ENCODE measurements at places on chromosomes 13 and 19.
A peak's percentile ranks its signal among the peaks of the same experiment; 100 is the strongest.

GRCh38 chr13:74761801-74762757 is 627.9 kb upstream of the KLF12 start:
- no peak for DNase-seq

- DNase-seq, result no peak
Measured at GRCh38 chr13:73040968-73041596, 17.7 kb upstream of the KLF5 start.

- DNase-seq, result no peak
Measured at GRCh38 chr19:9189535-9189934, 10.8 kb downstream of the OR7D2 start.

GRCh38 chr19:46878613-46879375 is 18.0 kb downstream of the ARHGAP35 start:
- DNase-seq, result no peak

DNA sequence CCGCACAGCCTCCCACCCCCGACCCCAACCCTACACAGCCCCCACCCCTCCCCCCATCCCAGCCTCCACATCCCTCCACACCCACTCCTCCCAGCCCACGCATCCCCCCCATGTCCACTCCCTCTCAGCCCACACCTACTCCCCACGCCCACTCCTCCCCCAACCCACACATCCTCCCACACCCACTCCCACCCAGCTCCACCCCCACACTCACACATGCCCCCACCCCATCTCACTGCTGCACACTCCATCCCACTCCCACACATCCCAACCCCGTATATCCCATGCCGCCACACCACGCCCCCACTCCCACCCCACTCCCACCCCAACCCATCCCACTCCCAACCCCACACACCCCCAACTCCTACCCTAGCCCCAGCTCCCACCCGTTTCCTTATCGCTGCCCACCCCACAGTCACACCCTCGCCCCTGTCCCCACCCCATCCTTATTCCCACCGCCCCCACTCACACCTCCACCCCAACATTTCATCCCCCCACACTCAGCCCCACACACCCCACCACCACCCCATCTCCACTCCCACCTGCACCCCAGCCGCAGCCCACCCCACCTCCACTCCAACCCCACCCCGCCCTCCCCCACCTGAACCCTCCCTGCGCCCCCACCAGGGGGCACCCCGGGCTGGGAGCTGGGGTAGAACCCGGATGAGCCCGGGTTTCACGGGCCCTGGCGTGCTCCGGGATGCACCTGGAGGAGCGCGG is 809 bp downstream of the TDRD12 start:
- no peak for DNase-seq

DNA sequence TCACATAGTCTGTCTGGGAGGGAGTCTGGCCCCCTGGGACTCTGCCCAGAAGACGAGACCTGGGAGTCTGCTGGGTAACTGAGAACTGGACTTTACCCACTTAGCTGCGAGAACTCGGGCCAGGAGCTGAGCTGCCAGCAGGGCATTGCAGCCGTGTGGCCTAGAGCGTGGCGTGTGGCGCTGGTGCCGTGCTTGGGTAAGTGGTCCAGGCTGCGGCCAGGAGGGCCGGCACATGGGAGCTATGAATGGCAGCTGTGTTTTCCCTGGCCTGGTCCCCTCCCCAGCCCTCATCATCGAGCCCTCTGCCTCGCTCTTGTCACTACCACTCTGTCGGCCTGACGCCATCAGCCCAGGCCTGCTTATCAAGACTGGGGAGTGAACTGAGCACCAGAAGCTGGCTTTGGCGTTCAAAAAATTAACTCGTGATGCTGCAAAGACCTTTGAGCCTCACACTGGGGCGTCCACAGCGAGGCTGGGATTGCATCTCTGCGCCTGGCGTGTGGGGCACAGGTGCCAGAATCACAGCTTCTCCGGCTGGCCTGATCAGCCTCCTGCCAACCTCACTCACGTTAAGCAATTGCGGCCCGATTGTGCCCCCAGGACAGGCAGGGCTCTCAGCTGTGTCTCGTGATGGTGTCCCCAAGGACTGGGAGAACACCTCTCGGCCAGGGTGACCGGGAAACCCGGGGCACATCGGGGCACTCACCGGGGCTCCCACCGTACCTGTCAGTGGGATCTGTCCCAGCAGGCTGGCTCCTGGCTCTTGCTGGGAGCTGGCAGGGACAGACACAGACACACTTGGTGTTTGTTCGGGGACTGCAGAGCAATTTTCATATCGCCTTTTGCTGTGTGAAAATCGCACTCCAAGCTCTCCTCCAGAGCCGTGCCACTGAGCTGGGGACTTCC is 85.9 kb downstream of the KDM4B start:
- DNase-seq, result no peak

GRCh38 chr19:29560313-29561075 is 34.7 kb downstream of the VSTM2B start:
- no peak for DNase-seq

GRCh38 chr13:25657157-25657556 is 285.4 kb downstream of the ATP8A2 start:
- no peak for DNase-seq

DNA sequence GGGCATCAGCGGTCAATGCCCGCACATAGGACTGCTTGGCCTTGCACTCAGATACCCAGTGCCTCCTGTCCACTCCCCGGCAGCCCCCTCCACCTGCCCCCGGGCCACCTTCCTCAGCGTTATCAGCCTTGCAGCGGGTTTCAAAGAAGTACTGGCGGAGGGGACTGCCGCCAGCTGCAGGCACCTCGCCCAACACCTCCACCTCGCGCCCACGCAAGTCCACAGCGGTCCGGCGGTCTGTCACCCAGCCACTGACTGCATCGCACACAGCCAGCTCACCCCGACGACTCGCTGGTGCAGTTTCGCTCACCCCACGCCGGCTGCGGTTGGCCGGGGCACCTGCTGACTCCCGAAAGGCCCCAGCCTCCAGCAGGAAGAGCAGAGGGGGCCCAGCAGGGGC is 3.2 kb downstream of the NTF4 start:
- no peak for DNase-seq

DNA sequence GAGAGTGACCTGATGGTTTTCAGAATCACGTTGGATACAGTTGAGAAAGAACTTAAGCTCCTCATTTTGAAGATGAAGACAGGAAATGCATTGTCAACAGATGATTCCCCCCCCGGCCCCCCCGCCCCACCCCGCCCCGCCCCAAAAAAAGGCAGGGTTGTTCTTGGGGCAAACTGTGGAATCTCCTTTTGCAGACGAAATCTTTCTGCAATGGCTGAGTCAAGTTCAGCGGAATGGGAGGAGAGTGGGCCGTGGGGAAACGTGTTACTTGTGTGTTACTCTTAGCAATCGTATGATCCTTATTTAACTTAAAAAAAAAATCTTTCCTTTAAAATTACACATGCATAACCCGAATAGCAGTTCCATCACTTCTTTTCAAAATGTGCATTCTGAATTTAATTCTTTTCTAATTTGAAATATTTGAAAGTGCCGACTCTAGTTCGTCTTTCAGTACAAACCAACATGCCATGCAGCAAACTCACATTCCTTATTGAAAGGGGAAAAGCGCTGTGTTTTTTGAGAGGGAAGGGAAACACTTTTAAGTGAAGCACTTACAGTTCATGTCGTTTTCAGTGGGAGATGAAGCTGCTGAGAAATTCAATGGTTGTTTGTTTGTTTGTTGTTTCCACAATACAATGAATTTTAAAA is 348.5 kb upstream of the ARGLU1 start:
- DNase-seq, result no peak

GRCh38 chr13:62333466-62333865 is 917.8 kb upstream of the PCDH20 start:
- no peak for DNase-seq

- DNase-seq, result no peak
Measured at GRCh38 chr13:111011899-111012298, 97.0 kb upstream of the ANKRD10 start.

DNA sequence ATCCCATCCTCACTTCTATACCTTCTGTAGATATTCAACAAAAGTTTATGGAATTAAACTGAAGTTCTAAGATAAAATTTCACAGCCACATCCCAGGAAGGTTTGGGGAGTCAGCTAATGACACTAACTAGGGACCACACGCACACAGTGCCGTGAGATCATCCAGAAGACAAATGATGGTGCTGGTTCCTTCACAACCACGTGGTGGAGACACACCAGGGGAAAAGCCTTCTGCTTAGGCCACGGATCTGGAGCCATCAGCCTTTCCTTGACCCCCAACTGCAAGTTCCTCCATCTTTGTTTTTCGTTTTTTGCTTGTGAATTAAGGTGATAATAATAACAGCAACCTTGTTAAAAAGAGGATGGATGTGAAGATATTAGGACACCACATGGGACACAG is 241.6 kb upstream of the MAB21L1 start:
- no peak for DNase-seq

DNA sequence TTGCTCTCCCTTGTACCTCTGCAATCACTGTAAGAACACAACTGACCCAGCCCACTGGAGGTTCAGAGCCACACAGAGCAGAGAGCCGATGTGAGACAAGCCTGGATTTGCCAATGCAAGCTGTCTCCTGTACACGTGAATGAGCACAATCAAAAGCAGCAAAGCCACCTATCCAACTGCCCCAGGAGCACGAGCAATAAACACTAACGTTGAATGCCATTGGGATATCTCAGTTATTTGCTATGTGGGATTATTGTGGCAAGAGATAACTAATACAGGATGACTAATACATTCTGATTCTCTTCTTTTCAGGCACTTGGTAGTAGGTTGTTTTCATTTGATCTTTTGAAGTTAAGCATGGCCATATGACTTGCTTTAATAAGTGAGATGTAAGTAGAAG is 85.2 kb upstream of the FAM216B start:
- DNase-seq, result no peak

- no peak for DNase-seq
Measured at GRCh38 chr13:90613076-90613795, 734.3 kb upstream of the MIR17HG start.

- DNase-seq, result no peak
Measured at GRCh38 chr13:109024611-109025010, 395.2 kb downstream of the MYO16 start.

GRCh38 chr19:3338541-3339181 is 27.7 kb upstream of the NFIC start:
- peak; percentile 79 for DNase-seq

DNA sequence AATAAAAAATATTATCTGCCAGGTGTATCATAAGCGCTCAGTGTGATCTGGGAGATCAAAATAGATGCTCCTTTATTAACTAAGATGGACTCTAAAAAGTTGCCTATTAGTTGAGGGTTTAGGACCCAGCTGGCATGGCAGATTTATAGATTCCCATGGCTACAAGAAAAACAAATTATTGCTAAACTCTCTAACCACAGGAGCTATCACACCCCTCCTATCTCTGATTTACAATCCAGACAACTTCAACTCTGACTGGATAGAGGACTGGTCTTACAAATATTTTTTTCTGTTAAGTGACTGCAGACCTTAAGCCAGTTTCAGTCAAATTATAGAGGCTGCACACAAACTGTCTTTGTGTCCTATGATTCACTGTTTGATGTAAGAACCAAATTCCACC is 45.4 kb upstream of the MYCBP2 start:
- DNase-seq, result no peak

DNA sequence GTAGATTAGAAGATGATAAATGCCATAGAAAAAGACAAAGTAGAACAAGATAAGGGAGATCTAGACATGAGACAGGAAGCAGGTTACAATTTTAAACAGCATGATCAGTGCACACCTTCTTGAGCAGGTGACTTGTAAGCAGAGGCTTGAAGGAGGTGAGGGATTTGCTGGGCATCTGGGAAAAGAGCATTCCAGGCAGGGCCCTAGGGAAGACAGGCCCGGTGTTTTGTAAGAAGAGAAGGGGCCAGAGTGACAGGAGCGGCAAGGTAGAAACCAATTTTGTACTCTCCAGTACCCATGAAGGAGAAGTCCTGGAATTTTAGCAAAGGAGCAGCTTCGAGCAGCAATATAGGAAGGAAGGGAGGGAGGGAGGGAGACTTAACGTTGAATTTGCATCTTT is 296.5 kb downstream of the MZT1 start:
- DNase-seq, result no peak

- DNase-seq, result no peak
Measured at GRCh38 chr13:76703621-76704288, 182.4 kb downstream of the KCTD12 start.

DNA sequence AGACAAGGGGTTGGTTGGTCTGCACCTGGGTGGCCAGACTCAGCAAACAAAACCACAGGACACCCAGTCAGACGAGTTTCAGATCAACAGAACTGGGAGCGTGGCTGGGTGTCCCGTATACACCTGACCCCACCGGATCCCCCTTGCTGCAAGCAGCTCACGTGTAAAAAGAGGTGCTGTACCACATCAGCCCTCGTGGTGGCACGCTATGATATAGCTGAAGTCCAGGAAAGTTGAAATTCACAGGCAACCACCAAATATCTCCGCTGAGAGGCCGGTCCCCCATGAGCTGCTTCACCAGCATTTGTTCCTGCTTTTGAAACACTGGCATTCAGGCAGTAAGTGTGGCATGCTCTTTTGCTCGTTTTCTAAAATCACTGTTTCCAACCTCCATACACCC is 92.3 kb downstream of the TUBA3C start:
- DNase-seq, result no peak

DNA sequence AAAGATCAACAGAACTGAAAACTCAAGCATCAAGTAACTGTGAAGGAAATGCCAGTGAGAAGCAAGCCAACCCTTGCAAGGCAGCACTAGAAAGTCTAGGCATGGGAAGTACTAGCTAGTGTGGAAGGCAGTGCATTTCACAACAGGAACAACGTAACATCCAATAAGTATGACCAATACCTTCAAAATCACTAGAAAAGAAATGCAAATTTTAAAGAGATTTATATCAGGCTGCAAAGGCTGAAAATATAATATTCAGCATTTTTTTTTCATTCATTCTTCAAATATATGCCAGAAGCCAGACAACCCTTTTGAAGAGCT is 121.9 kb downstream of the DLEU7 start:
- DNase-seq, result no peak
